Activated CD4-positive, alpha-beta memory T cell treated with anti-CD3 and anti-CD28 coated beads for 36 hours (primary cell): ENCODE measurements at places on chromosomes 16 and 17. TPM values are rescaled to one million over a fixed set of nuclear protein-coding genes. Genes with fewer than 3 reads are reported as not detected.

GRCh38 chr17:4858882-4859260, 25.7 kb downstream of the MINK1 start:
- no peak overlapping the region for H3K4me3 ChIP-seq
- peak; percentile 10 for DNase-seq
- peaks cover 5% of the 10 kb centered on the region for H3K36me3 ChIP-seq
- peaks cover 9% of the 10 kb centered on the region for H3K4me1 ChIP-seq
- H3K27ac ChIP-seq, result no peak overlapping the region
- H3K27me3 ChIP-seq, result no peaks in the 10 kb centered on the region

DNA sequence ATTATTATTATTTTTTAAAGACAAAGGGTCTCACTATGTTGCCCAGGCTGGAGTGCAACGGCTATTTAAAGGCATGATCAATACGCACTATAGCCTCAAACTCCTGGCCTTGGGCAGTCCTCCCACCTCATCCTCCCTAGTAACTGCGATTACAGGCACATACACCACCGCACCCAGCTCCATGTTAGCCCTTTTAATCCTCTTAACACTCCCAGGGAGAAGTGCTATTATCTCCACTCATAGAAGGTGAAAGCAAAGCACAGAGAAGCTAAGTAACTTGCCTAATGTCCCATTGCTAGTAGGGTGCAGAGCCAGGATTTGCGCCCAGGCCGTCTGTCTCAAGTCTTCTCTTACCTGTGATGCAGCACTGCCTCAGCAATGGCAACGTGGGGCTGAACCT, 5.0 kb downstream of the HAS3 start:
- H3K27ac ChIP-seq, result no peak overlapping the region
- DNase-seq, result no peak
- H3K36me3 ChIP-seq, result peaks cover 21% of the 10 kb centered on the region

- H3K4me1 ChIP-seq, result no peaks in the 10 kb centered on the region
- no peak overlapping the region for H3K4me3 ChIP-seq
- no peaks in the 10 kb centered on the region for H3K27me3 ChIP-seq
- DNase-seq, result no peak
Measured at GRCh38 chr17:82175951-82176350, 36.7 kb downstream of the CCDC57 start.

- peaks cover 53% of the 10 kb centered on the region for H3K4me1 ChIP-seq
- H3K4me3 ChIP-seq, result peak overlapping the region; percentile 57
- H3K27me3 ChIP-seq, result no peaks in the 10 kb centered on the region
- H3K27ac ChIP-seq, result peak overlapping the region; percentile 95
- no peaks in the 10 kb centered on the region for H3K36me3 ChIP-seq
- DNase-seq, result peak; percentile 83
Measured at GRCh38 chr17:47205419-47205963, 3.7 kb upstream of the MYL4 start.

The ADAM11 gene
- total RNA-seq, result 0.33 TPM
